ENCODE measurements at places on chromosomes 13 and 19. TPM values are rescaled to one million over a fixed set of nuclear protein-coding genes. Genes with fewer than 3 reads are reported as not detected.

- peak; percentile 68 for DNase-seq
Measured at GRCh38 chr19:30669329-30670010, 297.3 kb downstream of the ZNF536 start.

- peak; percentile 64 for DNase-seq
Measured at GRCh38 chr13:102642475-102642874, 45.7 kb downstream of the TPP2 start.

- DNase-seq: peak; percentile 26
Measured at GRCh38 chr13:105139380-105140285, 1395.8 kb downstream of the EFNB2 start.

DNA sequence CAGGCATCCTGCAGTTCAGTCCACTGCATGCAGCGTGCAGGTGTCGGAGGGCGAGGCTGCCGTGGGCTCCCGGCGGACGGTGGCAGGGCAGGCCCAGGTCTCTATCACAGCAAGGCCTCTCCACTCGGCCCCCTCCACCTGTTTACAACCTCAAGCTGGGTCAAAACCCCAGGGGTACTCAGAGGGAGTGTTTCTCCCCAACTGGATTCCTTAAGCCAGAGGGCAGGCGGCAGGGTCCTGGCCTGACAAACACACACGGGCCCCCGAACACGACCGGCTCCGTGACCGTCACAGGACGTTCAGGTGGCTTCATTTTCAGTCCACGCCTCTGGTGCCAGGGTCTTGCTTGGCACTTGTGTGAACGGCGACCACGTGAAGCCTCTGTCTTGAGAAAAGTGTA is 23.5 kb downstream of the RASA3 start:
- DNase-seq: no peak

- no peak for DNase-seq
Measured at GRCh38 chr13:96816261-96816660, 178.0 kb downstream of the OXGR1 start.

- no peak for DNase-seq
Measured at GRCh38 chr13:110194451-110194850, 112.5 kb downstream of the COL4A1 start.

DNA sequence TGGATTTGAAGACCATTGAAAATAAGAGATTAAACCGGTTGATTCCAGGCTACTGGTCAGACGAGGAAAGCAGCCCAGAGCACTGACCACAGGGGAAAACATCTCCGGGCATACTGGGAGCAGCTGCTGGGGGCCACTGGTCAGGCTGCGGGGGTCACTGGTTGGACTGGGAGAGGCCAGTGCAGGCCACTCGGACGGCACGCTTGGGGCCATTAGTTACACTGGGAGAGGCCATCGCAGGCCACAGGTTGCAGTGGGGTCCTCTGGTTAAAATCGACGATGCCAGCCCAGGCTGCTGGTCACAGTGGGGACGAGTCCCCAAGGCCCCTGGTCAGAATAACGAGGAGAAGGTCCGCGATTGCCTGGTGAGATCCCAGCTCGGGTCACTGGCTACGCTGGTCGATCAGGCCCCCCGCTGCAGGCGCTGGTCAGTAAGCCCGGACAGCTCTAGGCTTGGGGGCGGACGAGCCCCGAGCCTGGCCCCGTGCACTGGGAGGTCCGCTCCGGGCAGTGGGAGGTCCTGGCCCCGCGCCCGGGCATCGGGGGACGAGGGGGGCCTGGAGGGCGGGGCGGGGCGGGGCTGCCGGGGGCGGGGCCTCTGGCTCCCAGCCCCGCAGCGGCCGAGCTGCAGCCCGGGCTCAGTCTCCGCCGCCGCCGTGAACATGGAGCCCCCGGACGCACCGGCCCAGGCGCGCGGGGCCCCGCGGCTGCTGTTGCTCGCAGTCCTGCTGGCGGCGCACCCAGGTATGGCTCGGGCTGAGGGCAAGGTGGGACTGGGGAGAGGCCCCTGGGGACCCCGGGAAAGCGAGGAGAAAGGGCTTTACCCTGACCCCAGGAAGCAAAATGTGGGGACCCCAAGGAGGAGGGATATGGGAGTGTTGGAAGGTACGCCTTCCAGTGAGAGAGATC is at the start of gene BCAM:
Gene BCAM (plus strand): TSS at position 641 of the 909 bp plus-strand sequence. CDS start 22 bp downstream, at position 663.
- DNase-seq: peak; percentile 86

- peak; percentile 37 for DNase-seq
Measured at GRCh38 chr19:50817941-50818858, 5.4 kb downstream of the KLK1 start.

ICAM4 gene
- total RNA-seq: 0.36 TPM

TNFSF13B gene
- 1.7 TPM for total RNA-seq

DNA sequence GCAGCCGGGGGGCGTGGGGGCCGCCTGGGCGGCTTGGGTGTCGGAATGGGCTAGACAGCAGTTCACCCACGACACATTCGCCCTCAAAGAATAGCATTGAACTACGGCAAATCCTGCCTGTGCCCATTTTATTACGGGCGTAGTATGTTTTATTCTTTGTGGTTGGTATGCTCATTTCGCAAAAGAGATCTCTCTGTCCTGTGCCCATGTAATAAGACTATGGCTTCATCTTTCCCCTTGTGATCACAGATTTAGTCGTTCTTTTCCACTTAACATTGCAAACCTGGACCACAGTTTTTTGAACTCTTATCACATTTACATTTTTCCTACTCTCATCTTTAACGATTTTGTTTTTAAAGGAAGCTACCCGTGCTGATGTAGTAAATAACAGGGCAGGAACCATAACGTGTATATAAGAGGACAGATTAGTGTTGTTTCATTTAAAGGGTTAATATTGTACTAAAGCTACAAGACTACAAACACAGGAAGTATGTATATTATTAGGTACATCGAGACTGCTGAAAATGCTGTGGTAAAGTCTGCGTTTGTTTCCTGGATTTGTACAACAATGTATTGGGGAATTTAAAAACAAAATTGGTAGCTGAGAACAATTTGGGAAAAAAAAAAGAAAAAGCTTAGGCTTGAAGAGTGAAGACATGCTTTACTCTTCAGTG is 3.2 kb upstream of the MYCBP2 start:
- no peak for DNase-seq

GRCh38 chr19:54430306-54431254 is 15.3 kb downstream of the TTYH1 start:
- DNase-seq: peak; percentile 47

GRCh38 chr19:33890569-33890968 is 93.9 kb downstream of the KCTD15 start:
- DNase-seq: no peak

SPTBN4 gene
- 6.1 TPM for total RNA-seq

CAPS gene
- total RNA-seq: 6.1 TPM

ZNF580 gene
- total RNA-seq: 11.8 TPM

- DNase-seq: no peak
Measured at GRCh38 chr13:72694314-72694713, 33.1 kb downstream of the MZT1 start.

- DNase-seq: no peak
Measured at GRCh38 chr13:53357582-53357981, 329.0 kb downstream of the OLFM4 start.

FLT3LG gene
- total RNA-seq: 3.1 TPM

MCEMP1 gene
- total RNA-seq: 0.60 TPM

DNA sequence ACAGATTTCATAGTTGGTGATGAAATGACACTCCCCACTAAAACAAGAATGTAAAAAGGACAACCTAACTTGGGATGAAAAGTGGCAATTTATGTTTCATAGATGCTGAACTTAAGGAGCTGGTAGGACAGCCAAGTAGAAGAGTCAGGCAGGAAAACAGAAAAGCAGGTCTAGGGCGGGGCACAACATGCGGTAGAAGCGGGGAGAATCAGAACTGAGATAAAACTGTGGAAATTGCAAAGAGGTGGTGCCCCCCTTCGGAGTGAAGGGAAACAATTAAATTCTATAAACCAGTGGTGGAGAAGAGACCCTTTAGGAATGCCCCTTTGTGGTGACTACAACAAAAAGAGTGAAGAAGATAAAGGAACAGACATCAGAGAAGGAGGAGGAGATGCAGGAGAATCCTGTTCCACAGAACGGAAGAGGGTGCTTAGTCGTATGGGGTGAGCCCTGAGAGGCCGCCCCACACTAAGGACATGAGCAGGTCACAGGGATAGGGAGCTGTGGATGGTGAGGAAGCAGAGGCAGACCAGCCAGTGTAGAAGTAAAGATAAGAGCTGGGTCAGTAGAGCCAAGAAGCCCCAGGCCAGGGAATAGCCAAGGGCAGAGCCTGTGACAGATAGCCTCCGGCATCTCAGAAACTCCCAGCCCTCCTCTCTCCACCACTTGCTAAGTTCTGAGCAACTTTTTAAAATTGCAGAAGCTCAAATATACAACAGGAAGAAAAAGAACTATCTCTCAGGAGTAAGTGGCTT is 100.3 kb upstream of the DOCK9 start:
- DNase-seq: no peak

KIR2DL4 gene
- total RNA-seq: not detected

ADAT3 gene
- total RNA-seq: 1.8 TPM

FFAR2 gene
- 0.27 TPM for total RNA-seq

DNA sequence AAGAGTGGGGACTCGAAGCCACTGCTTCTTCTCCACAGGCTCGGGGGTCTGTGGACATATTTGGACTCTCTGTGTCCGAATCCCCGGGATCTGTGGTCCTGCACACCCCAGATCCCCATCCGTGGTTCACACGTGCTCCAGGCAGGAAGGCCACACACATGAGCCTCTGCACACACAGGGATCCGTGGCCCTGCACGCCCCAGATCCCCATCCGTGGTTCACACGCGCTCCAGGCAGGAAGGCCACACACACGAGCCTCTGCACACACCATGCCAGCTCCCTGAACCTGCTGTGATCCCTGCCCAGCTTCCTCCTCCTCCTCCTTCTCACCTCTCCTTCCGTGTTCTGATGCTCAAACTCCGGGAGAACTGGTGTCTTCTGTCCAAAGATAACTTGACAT is 3.1 kb downstream of the TEX29 start:
- DNase-seq: no peak

DNA sequence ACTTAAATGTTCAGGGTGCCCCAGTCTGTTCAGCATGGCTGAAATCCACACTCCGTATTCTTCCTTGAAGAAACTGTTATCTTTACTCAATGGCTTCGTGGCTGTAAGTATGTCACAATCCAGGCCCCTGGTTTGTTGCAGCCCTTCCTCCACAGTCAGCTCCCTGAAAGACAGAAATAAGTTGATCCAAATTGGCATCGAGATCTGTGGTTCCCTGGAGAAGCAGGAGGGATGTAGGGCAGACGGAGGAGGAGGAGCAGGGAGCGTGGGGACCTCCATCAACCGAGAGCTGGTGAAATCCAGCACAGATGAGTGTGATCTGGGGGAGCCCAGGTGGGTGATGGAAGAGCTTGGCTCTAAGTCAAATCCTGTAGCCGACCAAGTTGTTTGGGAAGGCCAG is 304 bp downstream of the TSPAN16 start:
- no peak for DNase-seq

GRCh38 chr19:43553656-43554055 is 20.7 kb downstream of the ZNF575 start:
- DNase-seq: no peak

- no peak for DNase-seq
Measured at GRCh38 chr13:77810430-77810829, 108.2 kb downstream of the EDNRB start.

- DNase-seq: no peak
Measured at GRCh38 chr19:8681345-8682029, 17.1 kb downstream of the ACTL9 start.

- no peak for DNase-seq
Measured at GRCh38 chr19:41410336-41411054, 12.9 kb downstream of the BCKDHA start.

DNA sequence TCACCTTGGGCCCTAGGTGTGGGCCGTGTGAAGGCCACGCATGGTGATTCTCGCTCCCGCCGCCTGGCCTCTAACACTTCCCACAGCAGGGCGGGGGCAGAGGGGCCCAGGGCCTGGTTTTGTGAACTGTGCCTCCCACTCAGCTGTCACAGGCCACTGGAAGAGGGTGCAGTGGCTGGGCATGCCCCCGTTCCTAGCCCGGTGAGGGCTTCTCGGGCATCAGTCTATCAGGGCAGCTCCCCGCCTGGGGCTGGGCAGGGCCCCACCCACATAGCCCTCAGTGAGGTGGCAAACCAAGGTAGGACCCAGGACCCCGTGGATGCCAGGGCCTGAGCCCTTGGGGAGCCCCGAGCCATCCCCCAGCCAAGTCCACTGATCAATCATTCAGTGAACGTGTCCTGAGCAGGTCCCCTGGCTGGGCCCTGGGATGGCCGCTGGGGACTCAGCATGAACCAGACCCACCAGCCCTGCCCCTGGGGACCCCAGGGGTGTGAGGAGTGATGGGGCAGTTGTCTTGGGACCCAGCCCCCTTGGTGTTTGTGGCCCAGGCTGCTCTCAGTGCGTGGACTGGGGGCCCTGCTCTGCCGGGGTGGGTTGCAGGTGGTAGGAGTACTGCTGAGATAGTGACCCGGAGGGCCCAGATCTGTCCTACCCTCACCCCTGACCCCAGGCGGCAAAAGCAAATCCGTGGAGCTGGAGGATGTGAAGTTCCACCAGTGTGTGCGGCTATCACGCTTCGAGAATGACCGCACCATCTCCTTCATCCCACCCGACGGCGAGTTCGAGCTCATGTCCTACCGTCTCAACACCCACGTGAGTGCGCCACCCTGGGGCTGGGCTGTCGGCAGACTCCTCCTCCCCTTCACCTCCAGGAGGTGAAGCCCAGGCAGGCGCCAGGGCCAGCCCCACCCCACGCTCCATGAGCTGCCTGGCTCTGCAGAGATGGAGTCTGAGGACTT is 29.4 kb downstream of the AP1M1 start:
- no peak for DNase-seq

ADGRE3 gene
- not detected for total RNA-seq
